Keratinocyte (primary cell): ENCODE measurements at places on chromosomes 5 and 9. TPM values are rescaled to one million over a fixed set of nuclear protein-coding genes. Genes with fewer than 3 reads are reported as not detected.

GRCh38 chr5:98635656-98636055 lies 137.8 kb upstream of the RGMB start:
- DNase-seq, result no peak

GRCh38 chr5:128254789-128255188 lies 171.2 kb downstream of the SLC12A2 start:
- DNase-seq, result no peak

DNA sequence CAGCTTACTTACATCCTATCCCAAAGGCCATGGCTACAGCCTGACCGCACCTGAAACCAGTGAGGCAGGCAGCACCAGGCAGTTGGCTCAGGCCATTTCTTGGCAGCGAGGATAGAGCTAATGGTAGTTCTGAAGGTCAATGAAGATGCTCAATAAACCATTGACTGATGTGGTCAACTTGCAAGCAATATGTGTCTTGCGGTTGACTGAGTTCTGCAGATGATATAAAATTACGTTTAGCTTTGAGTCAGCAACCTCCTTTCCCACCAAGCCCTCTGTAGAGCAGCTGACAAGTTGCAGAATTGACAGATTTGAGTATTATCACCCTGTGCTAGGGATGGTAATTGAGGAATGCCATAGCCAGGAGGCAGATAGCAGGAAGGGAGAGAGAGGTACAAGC lies 189.0 kb upstream of the PUM3 start:
- no peak for DNase-seq

Gene GRPEL2
- 11.4 to 17.5 TPM (median 11.7 TPM) in 3 replicates for polyA plus RNA-seq

Gene NMUR2
- polyA plus RNA-seq, result 0.05 TPM in 1 of 3 replicates, not detected in the others

Gene DMRT3
- polyA plus RNA-seq, result not detected in 3 replicates
